ENCODE measurements at places on chromosomes 16 and 17.

DNA sequence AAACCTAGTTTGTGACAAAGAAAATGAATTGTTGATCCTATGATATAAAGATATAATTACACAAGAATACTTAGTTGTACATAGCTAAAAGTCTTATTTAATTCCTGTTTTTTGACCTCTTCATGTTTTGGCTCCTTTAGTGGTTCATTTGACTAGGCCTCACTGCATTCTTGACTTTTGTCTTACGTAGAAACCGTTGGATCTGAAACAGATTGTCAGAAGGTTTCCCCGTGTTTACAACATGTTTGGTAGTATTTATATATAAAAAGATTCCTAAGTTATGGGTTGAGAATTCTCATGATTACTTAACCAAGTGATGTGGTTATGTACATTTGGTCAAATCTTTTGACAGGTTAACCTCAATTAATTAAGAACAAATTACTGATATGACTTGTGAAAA is 162.8 kb downstream of the BCAS3 start:
- H3K4me1 ChIP-seq = no peaks in the 10 kb centered on the region
- H3K27ac ChIP-seq = no peak overlapping the region
- no peaks in the 10 kb centered on the region for H3K27me3 ChIP-seq
- DNase-seq = no peak
- H3K36me3 ChIP-seq = no peaks in the 10 kb centered on the region

DNA sequence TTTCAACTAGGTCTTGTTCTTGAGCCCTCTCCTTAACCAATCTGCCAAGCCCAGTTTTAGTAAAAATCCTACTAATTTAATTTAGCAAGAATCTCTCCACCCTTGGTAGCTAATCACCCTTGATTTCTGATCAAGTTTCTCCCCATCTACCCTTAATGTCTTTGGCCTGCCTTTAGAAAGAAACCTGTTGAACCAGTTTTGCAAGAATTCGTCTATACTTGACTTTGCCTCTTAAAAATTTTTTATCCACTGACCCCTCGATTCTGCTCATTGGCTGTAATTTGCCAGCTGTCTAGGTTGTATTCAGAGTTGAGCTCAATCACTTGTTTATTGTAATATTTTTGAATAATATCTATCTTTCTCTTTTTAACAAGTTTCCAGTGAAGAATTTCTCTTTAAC is 1138.5 kb downstream of the CDH11 start:
- no peaks in the 10 kb centered on the region for H3K36me3 ChIP-seq
- no peaks in the 10 kb centered on the region for H3K27me3 ChIP-seq
- DNase-seq = no peak
- no peaks in the 10 kb centered on the region for H3K4me1 ChIP-seq

- DNase-seq = no peak
- no peak overlapping the region for H3K4me3 ChIP-seq
- H3K27ac ChIP-seq = no peak overlapping the region
- no peaks in the 10 kb centered on the region for H3K36me3 ChIP-seq
- H3K4me1 ChIP-seq = peaks cover 25% of the 10 kb centered on the region
- no peaks in the 10 kb centered on the region for H3K27me3 ChIP-seq
Observed at GRCh38 chr16:12332167-12332952, 355.8 kb downstream of the SNX29 start.

DNA sequence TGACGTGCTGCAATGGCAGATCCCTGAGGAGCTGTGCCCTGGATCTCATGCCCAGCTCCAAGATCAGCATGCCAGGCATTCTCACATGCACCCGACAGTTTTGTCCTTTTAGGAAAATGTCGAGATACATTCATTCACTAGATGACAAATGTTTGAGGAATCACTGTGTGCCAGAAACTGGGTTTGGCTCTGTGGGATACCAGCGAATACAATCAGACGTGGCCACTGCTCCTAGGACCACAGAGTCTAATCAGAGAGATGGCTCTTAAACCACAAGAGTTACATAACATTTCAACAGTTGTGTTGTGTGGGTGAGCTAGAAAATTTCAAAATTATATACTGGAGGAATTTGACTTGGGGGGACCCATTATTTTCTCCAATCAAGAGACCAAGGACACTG is 579.7 kb downstream of the CDH13 start:
- H3K36me3 ChIP-seq = no peaks in the 10 kb centered on the region
- H3K4me3 ChIP-seq = no peak overlapping the region
- no peaks in the 10 kb centered on the region for H3K4me1 ChIP-seq
- H3K27me3 ChIP-seq = no peaks in the 10 kb centered on the region
- no peak overlapping the region for H3K27ac ChIP-seq
- no peak for DNase-seq

GRCh38 chr16:22004341-22004740 is 3.4 kb upstream of the PDZD9 start:
- no peak for DNase-seq
- no peaks in the 10 kb centered on the region for H3K27me3 ChIP-seq
- H3K4me3 ChIP-seq = no peak overlapping the region
- H3K27ac ChIP-seq = no peak overlapping the region
- H3K36me3 ChIP-seq = no peaks in the 10 kb centered on the region

All from muscle of leg (tissue), 16 donors.